ENCODE measurements at places on chromosomes 2 and 18.

DNA sequence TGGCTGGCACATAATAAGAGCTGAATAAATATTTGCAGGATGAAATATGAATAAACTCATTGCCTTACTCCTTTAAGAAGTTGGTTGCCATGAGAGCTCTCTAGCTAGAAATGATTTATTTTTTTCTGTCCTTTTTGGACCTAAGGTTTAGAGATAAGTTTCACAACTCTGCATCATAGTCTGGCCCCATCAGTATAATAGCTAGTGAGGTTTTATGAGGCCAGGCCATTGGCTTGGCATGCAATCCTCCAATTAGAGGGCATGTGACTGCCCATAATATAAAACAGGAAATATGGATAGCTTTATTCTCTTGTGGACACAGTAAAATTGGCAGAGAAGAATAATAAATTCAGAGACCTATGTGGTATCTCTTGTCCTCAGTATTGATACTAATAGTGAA lies 26.2 kb upstream of the INSIG2 start:
- no peak for DNase-seq

DNA sequence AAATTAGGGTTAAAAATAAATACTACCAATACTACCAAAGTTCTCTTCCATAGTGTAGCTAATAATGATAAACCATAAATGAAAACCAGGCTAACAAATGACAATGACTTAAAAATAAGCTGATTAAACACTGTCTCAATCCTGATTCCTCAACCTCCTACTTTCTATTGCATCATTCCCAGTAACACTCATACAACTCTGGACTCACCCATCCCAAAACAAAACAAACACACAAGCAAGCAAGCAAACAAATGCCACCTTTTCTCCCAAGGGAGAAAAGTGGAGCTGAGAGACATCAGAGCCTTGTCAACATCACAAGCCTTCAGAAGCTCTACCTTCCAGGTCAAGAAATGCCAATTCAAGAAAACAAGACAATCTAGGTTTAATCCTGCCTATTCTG lies 620.7 kb downstream of the NYAP2 start:
- DNase-seq: no peak

DNA sequence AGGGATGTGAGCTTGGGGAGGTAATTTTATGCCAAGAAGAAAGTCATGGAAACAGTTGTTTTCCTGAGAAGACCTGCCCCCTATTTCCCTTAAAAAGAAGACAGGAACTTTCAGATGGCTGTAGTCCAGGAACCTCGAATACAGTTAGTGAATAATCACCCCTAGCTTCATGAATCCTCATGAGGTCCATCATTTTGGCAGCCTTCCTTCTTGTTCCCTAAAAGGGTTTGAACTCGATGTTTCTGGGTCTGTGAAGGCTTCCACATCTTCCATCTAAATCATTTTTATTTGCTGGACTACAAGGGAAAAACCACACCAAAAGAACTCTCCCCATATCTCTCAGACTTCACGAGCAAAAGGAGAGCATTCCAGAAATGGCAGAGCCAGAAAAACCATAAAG lies 290.8 kb downstream of the SLC4A3 start:
- DNase-seq: no peak

DNA sequence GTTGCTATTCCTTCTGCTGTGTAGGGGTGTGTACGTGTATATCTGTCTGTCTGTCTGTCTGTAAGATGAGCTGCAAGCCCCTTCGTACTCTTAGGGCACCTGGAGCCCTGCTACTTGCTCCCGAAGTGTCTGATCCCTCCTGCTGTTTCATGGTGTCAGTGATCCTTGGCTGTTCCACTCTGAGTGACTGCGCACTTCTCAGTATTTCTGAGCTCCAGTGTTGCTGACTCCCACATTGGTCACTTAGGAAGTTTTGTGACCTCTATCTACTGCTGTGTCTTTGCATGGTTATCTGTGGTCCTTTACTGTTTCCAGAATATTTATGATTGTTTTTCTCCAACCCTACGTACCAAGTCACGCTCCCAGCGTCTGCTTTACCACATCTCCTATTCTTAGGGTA lies 16.2 kb downstream of the SEMA4F start:
- DNase-seq: no peak

DNA sequence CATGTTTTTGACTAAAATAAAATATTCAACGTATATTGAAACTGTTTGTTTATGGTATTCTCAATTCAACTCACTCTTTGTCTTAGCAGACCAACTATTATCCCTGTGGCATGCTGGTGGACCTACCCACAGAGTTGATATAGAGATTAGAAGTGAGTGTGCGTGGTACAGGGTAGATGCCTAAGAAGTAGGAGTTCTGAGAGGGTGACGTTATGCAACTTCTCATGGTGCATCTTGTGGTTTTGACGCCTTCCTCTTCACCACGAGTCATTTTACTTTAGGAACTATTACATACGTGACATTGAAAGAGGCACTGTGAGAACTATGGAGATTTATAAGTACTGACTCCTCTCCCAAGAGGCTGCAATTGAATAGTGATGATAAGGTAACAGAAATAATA lies 26.6 kb upstream of the NAPG start:
- DNase-seq: no peak

GRCh38 chr2:113324684-113325160 lies 46.0 kb upstream of the PAX8 start:
- DNase-seq: peak; percentile 73

GRCh38 chr2:168583064-168583709 lies 127.1 kb downstream of the CERS6 start:
- DNase-seq: no peak

DNA sequence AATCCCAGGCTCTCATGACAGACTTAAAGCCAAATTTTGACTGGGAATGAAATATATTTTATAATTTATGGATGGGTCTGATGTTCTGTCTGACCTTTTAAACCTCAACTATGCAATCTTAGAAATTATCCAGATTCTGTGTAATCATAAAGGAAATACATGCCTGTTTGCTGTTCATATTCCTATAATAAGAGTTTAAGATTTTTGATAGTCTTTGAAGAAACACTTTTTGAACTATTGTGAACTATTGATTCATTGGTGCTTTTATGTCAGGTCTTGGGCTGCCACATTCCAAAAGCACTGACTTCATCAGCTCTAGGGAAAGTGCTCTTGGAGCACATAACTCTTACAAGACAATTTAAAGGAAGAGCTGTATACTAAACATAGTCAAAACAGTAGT lies 64.2 kb downstream of the CCDC150 start:
- no peak for DNase-seq

- DNase-seq: no peak
These were observed 81.5 kb upstream of the MAP3K20 start for GRCh38 chr2:172993931-172994717.

DNA sequence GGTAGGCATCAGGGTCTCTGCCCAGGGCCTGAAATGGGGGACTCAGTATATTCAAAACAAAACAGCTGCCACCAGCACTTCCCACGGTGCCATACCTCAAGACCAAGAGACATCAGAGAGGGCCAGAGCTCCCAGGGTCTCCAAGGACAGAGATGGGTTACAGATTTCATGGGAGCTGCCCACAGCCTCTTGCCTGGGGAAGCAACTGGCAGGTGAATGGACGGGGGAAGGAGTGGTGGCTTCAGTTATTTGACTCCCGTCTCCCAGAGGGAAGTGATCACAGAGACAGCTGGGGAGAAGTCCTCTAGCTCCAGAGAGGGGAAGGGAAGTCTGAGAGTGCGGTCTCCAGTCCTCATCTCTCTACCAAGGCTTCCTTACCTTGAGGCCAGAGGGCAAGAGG lies 15.8 kb upstream of the SFXN5 start:
- no peak for DNase-seq

DNA sequence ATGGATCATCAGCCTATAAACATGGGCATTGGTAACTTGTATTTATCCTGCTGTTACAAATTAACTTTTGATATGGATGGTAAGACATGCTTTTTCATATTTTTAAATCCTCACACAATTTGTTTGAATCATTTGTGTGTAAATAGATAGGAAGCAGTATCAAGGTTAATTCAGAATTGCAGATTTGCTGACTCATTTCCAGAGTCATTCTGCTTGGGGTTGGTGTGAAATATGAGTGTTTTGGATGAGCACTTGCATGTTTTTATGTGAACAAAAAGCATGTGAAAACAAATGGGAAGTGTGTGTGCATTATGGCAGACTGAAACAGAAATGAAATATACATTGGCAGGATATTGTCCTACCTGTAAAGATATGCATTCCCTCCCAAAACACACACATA lies 11.8 kb downstream of the CCDC85A start:
- no peak for DNase-seq

DNA sequence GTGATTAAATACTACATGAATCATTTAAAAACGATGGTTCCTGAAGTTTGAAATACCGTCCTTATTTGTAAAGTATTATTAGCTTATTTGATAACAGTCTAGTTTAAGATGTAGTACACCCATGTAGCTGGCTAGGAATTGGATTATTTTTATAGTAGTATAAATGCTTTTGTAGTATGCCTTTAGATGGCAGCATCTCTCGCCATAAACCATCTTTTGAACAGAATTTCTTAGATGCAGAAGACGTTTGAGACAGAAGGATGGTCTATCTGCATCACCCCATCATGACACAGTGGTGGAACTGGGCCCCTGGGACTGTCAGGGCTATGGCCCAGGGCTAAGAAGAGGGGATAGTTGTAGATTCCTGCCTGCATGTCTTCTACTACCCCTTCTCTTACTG lies 152.7 kb downstream of the WDSUB1 start:
- DNase-seq: no peak

DNA sequence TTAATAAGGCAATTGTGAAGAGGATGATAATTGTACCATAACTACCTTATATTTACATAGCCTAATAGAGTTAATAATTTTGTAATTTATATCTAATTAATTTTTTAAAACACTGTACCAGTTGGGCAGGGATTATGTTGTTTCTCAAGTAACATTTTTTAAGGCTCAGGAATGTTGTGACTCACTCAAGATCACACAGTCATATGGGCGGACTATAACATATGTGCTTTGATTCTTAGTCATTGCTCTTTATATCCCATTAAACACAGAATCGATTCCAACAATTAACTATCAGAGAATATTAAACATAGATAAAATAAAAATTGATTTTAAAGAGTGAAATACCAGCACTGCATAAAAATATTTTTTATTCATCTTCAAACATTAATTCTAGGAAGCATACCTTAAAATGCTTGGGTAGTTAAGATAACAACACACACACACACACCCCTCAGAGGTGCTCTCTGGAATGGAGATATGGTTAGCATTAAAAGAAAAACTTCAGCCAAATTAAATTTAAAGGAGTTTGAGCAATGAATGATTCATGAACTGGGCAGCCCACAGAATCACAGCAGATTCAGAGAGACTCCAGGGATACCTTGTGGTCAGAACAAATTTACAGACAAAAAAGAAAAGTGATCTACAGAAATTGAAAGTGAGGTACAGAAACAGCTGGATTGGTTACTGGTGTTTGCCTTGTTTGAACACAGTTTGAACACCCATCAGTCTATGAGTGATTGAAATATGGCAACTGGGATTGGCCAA lies 869.4 kb upstream of the ID2 start:
- no peak for DNase-seq

DNA sequence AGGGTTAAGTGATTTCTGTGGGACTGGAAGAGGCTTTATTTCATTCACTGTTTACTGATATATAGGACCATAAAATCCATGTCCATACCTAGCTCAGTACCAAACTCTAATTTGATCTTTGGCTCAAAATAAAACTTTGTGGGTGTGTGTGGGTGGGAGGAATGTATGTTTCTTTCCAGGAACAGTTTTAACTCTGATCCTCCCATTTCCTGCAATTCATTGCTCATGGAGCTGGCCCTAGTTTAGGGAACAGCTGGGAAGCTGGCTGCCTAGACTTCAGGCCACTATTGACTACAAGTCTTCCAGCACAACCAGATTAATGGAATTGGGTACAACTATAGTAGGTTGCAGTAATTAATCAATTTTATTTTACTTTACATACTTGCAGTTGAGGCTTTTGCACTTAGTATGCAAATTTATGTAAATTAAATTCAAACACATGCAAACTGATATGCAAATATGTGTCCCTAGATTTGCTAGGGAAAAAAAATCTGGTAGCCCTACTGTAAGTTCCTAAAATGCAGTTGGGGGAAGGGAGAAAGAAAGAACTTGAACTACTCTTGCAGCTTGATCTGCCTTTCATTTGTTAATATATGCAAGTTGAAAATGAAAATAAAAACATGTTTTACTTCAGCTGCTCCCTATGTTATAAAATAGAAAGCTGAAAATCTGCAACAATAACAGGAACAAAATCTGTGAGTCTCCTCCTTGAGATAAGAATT lies 1070.3 kb upstream of the CELF4 start:
- no peak for DNase-seq

- no peak for DNase-seq
These were observed 219.2 kb downstream of the MTX2 start for GRCh38 chr2:176488431-176488830.

GRCh38 chr2:45814951-45815621 lies 163.6 kb downstream of the PRKCE start:
- DNase-seq: no peak

DNA sequence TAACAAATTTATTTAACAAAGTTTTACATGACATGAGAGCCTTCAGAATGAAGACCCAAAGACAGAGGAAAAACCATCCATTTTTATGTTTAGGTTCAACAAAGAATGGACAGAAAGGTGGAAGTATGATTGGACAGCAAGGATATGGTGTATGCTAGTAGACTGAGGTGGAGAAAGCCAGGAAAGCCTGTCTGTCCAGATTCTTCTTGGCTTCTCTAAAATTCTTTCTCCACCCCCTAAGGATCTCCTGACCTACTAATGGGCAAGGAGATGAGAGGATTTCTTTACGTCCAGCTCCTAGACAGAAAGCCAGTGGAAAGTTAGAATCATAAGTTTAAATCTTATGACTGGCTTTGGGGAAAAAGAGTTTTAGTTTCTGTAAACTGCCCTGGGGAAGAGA lies 3.0 kb downstream of the ATIC start:
- no peak for DNase-seq

GRCh38 chr2:238225911-238226697 lies 13.7 kb downstream of the HES6 start:
- no peak for DNase-seq

DNA sequence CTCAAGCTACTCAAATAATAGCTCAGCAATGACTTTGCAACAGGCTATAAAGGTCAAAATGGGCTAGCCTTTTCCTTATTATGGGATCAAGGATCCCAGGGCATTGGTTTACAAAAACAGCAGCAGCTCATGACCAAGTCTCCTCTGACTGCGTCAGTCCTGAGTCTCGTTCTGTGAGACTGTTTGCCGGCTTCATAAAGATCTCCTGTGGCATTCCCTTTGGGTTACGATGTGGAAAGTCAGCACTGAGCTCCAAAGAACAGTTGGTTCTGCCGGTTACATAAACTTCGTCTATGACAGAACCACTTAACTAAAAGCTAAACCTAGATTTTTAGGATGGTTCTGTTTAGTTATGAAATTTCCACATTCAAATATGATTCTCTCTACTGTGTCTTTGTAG lies 674.9 kb downstream of the ZEB2 start:
- DNase-seq: no peak

- no peak for DNase-seq
These were observed 282.8 kb downstream of the AGPS start for GRCh38 chr2:177675350-177675821.

- no peak for DNase-seq
These were observed 35.3 kb upstream of the PDCL3 start for GRCh38 chr2:100527440-100528015.
